Urothelium cell line (cell line): ENCODE measurements at places on chromosomes 7 and 10.

DNA sequence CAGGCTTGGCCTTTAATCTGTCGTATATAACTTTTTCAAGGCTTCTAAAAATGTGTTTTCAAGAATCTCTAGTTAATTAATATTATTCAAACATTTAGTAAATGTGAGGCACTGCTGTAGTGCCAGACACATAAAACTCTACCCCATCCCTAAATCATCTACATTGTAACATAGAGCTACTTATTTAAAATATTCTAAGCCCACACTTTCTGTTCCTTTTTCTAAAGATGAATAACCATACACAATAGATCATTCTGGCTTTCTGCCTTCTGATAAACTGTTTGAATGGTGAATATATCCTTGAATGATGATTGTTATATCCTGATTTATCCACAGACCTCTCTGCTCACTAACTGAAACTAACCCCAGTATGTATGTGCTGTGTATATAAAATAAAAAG, 41.4 kb downstream of the BRAF start:
- DNase-seq: no peak

- no peak for DNase-seq
Observed at GRCh38 chr7:79430391-79430790, 23.1 kb downstream of the MAGI2 start.

- DNase-seq: no peak
Observed at GRCh38 chr7:6640246-6640721, 3.2 kb downstream of the ZNF316 start.

GRCh38 chr10:31602541-31603234, 283.7 kb downstream of the ZEB1 start:
- peak; percentile 74 for DNase-seq

GRCh38 chr10:131626274-131626673, 274.5 kb upstream of the PPP2R2D start:
- DNase-seq: no peak

GRCh38 chr10:132802694-132803320, 16.9 kb upstream of the NKX6-2 start:
- no peak for DNase-seq

DNA sequence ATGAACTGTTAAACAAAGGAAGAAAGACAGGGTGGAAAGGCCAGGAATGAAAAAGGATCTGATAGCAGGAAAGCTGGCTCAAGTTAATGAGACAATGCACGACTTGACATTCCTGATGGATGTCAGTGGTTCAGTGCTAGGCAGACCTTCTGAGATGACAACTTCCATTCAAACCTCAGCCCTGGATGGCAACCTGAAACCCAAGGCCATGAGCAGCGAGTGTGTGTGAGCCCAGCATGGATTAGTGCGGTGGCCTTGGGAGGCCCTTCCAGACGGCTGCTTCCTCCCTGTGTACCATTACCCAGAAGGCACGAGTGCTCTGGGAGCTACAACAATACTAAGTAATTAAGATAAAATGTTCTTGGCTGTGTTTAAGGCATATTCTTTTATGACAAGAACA, 18.8 kb downstream of the TRIL start:
- no peak for DNase-seq

- no peak for DNase-seq
Observed at GRCh38 chr10:75935650-75936400, 504.4 kb downstream of the LRMDA start.

DNA sequence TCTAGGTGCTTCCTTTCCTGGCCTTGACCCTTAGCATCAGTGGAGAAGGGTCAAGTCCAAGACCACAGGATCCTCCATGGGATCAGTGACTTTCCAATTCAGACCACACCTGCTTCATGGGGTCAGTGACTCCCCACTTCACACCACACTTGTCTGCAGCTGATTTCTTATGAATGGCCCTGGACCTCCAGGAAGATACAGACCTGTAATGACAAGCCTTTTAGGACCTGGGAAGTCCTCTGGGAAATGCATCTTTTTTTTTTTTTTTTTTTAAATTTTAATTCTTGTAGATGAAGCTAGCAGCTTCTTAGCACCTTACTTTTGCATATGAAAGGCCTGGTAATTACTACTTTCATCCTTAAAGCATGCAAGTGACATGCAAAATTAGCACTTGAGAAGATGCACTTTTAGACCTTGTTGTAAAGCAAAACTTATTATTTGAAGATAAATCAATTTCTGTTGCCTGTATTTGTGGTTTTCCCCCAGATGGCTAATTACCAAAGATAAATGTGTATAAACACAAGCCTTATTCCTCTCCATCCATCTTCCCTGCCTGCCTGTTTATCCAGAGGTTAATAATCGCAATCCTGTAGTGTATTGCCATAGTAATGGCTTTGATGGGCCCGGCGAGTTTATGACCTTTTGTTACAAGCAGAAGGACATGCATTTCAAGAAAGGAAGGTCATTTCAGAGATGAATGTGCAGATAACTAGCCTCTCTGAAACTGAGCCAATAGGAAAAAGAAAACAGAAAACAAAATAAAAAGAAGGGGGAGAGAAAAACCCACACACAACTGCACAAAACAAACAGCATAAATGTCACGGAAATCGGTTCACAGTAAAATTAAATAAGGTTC, 1018.7 kb downstream of the TYW1 start:
- no peak for DNase-seq

DNA sequence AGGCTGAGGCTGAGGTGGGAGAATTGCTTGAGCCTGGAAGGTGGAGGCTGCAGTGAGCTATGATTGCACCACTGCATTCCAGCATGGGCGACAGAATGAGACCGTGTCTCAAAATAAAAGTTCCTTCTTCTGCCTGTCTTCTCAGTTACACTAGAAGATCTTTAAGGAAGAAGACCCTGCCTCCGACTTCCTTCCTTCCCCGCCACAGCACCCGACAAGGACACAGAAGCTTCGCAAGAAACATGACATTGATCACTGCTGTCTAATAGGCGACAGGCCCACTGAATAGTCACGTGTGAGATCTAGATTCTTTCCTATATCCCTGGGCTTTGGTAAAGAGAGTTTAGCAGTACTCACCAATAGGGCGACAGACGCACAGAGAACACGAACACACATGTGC, 118.2 kb downstream of the PRPF18 start:
- DNase-seq: no peak

DNA sequence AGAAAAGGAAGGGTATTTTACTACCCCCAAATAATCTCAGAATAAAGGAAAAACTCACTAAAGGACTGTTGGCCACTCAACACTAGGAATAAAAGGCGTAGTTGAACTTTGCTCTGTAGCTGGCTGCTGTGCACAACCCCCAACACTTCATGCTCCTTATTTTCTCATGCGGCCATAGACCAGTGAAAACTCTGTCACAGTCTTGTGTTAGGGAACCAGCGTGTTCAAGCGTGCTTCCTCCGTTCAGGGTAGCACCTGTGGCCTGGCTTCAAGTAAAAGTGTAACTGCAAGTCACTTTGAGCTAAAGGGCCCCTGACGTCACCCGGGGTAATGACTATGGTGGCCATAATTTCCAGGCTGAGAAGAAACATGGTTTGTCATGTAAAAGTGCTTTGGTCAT, 27.0 kb downstream of the BLNK start:
- no peak for DNase-seq

GRCh38 chr10:97922022-97922758, 72.5 kb downstream of the GOLGA7B start:
- no peak for DNase-seq

DNA sequence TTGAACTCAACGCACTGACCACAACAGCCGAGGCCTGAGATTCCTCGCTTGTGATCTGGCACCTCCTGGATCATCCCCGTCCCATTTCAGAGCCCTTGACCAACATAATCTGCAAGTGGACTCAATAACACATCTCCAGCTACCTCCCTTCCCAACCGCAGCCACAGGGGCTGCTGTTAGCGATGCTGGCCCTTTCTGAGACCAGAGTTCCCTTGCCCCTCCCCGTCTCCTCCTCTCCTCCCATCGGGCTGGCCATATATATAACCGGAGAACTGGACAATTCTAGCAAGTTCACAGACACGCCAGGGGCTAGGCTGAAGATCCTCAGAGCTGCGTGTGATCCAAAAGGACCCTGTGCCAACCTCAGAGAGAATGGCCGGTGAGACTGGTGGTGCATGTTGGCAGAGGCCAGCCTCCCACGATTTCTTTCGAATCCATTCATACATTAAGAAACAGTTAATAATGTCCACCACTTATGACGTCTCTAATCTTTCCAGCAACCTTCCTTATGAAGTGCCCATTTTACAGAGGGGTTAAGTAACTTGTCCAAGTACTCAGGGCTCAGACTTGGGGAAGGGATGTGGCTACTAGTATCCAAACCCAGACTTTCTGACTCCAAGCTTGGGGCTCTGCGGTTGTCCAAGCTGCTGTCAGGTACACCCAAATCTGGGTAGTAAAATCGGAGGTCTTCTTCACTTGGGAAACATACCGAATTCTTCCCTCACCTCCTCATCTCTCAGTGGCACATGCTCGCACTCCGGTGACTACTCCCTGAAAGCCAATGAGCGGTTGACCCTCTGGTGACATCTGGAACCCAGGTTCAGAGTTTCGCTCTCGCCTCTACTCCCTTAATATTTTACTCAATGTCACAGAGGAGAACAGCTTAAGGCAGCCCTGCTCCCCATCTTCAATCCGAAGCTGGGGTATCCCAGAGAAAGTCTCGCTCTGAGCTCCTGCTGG, 11.2 kb upstream of the FEZF1 start:
- DNase-seq: no peak
